ENCODE measurements at places on chromosomes 11 and 22.

GRCh38 chr22:46070215-46070802 is 80.0 kb upstream of the PPARA start:
- DNase-seq: no peak

GRCh38 chr11:66275396-66275795 is 2.6 kb upstream of the CNIH2 start:
- no peak for DNase-seq

DNA sequence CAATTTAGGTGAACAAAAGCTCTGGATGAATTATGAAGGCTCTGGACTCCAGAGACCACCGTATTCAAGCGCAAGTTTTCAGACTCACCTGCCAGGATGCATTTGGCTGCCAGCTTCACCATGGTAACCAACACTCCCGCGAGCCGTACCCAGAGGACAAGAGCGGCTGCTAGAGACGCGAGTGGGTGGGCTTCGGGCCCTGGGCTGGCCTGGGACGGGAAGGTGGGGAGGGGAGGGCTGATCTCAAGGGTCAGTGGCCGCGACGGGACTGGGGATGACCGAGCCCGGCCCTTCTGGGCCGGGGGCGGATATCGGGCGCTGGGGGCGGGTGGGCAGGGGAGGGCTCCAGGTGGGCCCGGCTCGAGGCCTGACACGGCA is 344 bp downstream of the IFT27 start:
- peak; percentile 31 for DNase-seq

- no peak for DNase-seq
Observed at GRCh38 chr11:62567018-62567633, 6.6 kb downstream of the EEF1G start.

DNA sequence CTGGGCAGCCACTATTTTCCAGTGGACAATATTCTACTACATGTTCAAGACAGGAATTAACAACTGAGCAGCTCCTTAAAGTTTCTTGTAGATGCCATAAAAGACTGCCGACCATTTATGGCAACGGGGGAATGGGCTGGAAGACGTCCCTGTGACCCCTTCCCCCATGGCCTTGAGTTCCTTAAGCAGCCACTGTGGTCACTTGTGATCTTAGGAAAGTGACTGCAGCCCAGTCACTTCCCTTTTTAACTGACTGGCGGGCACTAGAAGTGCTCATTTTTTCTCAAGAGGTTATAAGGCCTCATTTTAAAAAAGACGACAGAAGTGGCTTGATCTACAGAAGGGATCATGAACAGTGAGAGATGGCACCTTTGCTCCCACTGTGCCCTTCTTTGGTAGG is 153.2 kb upstream of the NARS2 start:
- DNase-seq: no peak

GRCh38 chr22:32319861-32320406 is 37.7 kb upstream of the RFPL3 start:
- DNase-seq: no peak

GRCh38 chr11:20010851-20011225 is 149.4 kb downstream of the DBX1 start:
- no peak for DNase-seq

DNA sequence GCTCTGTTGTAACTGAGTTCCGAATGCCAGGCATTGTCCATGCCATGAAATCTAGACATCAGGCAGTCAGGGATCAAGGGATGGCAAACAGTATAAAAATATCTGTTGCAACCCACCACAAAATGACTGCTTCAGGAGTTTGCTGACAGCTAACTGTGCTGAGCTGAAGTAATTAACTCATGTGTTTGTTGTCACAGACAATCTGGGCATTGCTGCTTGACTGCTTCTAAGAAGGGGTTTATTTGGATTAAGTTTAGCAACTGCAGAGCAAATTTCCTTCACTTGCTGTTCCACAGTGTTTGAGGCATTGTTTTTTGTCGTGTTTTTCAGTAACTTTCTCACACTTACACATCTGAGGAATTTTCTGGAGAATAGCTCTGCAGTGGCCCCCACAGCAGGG is 30.4 kb downstream of the BSX start:
- DNase-seq: no peak

GRCh38 chr11:61700212-61700611 is 20.0 kb downstream of the DAGLA start:
- no peak for DNase-seq

GRCh38 chr11:107991868-107992414 is 16.8 kb upstream of the CUL5 start:
- DNase-seq: no peak

- DNase-seq: peak; percentile 89
Observed at GRCh38 chr11:1889224-1889930, 2.3 kb downstream of the PRR33 start.

DNA sequence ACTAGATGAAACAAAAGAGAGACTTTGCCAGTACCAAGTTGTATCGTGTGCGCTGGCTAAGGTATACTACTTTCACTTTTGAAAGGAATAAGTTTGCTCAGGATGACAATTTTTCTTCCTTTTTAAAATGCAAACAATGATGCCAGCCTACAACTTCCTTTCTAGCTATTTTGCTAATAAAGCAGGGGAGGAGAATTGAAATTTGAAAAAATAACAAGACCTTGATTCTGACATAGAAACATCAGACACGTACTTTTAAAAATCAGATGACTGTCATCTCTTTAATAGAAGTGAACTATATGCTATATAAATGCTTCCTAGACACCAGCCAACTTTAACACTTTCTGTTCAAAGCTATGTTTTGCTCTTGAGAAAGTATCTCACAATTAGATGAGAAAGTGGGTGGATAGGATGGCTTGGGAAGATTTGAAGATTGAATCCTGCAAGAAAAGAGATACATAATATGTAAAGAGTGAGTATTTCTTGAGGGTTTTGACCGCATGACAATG is 41.7 kb upstream of the BLID start:
- no peak for DNase-seq

GRCh38 chr11:65077451-65077850 is 6.4 kb downstream of the CDCA5 start:
- DNase-seq: no peak

GRCh38 chr11:124762624-124763155 is 600 bp upstream of the ESAM start:
- no peak for DNase-seq

DNA sequence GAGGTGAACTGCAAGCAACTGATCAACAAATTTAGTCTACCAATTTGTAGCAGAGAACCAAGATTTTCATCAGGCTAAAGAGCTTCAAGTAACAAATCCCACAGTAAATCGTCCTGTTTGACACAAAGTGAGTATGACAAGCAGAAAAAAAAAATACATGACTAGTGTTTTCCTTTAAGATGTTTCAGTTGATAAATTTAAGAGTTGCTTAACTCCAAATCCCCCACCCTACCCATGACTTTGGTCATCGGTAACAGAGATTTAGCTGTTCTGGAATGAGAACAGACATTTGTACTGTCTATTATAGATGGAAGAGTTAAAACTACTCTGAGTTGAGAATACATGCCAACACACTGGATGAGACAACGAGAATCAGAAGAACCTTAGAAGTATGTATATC is 165.0 kb upstream of the MTMR2 start:
- DNase-seq: no peak

- no peak for DNase-seq
Observed at GRCh38 chr11:128412847-128413791, 174.2 kb downstream of the ETS1 start.

DNA sequence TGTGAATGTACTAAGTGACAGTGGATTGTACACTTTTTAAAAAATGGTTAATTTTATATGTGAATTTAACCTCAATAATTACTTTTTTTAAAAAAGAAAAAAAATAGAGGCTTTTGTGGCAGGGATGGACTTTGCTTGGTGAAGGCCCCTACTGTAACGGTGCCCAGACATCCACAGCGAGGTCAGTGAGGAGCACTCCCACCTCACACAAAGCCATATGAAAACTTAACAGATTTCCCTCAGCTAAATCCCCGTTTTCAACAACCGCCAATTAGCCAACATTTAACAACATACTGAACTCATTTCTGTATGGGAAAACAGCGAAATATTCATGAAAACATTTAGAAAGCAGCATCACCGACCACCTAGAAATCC is 642 bp upstream of the C11orf58 start:
- no peak for DNase-seq

GRCh38 chr22:38327805-38328204 is 10.6 kb upstream of the CSNK1E start:
- peak; percentile 21 for DNase-seq

- DNase-seq: no peak
Observed at GRCh38 chr11:64176751-64177150, 9.2 kb upstream of the STIP1 start.

- DNase-seq: no peak
Observed at GRCh38 chr11:405323-405953, 9.4 kb downstream of the SIGIRR start.

DNA sequence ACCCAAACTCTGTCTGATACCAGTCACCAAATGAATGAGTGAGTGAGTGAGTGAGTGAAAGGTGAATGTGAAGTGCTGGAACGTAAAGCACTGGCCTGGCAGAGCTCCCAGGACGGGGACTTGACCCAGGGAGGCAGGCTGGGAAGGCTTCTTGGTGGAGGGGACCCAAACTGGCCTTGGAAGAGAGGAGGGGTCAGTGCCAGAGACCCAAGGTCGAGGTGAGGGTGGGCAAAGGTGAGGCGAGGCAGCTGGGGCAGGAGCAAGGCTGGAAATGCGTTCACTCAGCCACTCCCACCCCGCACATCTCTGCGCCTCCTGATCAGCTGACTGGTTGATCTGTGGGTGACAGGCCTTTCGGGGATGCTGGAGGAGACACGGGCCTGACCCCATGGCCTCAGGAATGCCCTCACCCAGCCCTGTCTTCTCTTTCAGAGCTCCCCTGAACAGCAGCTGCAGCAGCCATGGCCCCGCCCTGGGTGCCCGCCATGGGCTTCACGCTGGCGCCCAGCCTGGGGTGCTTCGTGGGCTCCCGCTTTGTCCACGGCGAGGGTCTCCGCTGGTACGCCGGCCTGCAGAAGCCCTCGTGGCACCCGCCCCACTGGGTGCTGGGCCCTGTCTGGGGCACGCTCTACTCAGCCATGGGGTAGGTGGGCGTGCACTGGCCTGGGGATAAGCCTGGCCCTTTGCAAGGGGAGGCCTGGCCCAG is 7.6 kb downstream of the TSPO start:
- DNase-seq: no peak

GRCh38 chr11:29255401-29255800 is 761.4 kb downstream of the KCNA4 start:
- no peak for DNase-seq

DNA sequence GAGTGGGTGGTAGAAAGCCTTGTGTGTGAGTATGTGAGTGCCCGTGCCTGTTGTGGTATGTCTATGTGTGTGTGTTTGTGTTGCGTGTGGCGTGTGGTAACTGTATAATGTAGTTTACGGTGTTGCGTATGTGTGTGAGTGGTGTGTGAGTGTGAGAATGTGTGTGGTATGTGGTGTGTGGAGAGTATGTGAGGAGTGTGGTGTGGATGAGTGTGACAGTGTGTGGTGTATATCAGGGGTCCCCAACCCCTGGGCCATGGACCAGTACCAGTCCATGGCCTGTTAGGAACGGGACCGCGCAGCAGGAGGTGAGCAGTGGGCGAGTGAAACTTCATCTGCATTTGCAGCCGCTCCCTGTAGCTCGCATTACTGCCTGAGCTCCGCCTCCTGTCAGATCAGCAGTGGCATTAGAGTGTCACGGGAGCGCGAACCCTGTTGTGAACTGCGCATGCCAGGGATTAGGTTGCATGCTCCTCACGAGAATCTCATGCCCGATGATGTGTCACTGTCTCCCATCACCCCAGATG is 5.7 kb downstream of the UPK3A start:
- DNase-seq: no peak

- DNase-seq: no peak
Observed at GRCh38 chr22:38872831-38873248, 824 bp upstream of the CBX6 start.

GRCh38 chr22:28254396-28254795 is 335.3 kb upstream of the PITPNB start:
- DNase-seq: no peak

GRCh38 chr11:78000193-78000592 is 5.7 kb upstream of the INTS4 start:
- DNase-seq: peak; percentile 43

GRCh38 chr11:73121692-73122091 is 20.4 kb downstream of the FCHSD2 start:
- DNase-seq: no peak
